Jurkat, Clone E6-1 (cell line): ENCODE measurements at places on chromosomes 12 and 14.

DNA sequence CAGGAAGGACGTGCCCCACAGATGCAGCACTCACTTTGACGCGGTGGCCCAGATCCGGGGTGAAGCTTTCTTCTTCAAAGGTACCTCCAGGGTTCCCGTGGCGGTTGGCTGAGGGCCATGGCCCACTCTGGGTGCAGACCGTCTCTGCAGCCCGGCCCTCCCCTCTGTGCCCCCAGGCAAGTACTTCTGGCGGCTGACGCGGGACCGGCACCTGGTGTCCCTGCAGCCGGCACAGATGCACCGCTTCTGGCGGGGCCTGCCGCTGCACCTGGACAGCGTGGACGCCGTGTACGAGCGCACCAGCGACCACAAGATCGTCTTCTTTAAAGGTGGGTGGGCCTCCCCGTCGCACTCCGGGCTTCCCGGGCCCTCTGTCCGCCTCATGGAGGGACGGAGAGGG is 16.9 kb downstream of the MMP17 start:
- no peak for DNase-seq

DNA sequence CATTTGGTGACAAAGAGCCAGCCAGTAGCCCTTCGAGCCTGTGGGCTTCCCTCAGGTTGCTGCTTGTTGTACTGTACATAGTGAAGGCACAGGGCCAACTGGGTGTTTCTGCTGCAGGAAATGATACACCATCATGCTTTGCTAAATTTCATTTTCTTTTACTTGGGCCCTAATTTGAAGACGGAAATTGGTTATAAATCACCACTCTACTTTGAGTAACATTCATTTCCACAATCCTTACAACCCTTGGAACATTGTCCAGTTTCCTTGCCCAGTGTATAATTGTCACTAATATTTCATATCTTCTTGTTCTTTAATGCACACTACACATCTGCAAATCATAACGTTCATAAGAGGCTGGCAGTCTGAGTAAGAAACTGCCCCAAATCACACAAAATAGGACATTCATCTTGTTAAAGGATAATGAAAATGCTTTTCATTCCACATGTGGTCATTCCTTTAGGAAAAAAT is 30.2 kb downstream of the MSRB3 start:
- no peak for DNase-seq

GRCh38 chr14:53526200-53526599 is 373.1 kb upstream of the DDHD1 start:
- no peak for DNase-seq

- DNase-seq: no peak
Measured at GRCh38 chr14:23129759-23130316, 10.8 kb upstream of the CEBPE start.

DNA sequence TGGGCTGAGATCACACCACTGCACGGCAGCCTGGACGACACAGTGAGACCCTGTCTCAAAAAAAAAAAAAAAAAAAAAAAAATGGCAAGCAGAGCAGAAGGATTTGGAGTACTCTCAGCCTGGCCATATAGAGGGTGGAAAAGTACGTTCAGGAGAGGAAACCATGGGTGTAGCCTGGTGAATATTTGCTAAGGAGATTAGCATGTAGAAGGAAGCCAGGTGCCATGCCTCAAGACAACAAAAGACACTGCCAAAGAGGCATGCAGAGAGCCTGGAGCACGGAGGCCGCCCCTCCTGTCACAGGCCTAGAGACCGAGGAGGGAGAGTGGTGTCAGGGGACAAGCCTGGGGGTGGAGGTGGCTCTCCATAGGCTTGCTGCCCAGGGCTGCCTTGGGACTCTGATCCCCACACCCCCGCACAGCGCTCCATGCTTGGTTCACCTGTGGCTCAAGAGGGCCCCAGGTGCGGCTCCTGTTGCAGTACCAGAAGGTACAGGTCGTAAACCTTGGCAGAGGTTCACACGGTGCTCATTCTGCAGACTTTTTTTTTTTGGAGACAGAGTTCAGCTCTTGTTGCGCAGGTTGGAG is 27.9 kb upstream of the DEGS2 start:
- DNase-seq: no peak

GRCh38 chr14:99387880-99388279 is 92.8 kb downstream of the SETD3 start:
- DNase-seq: no peak
